ENCODE measurements at places on chromosomes 12 and 14.

- no peak for DNase-seq
Observed at GRCh38 chr14:31927348-31927832, 149.7 kb upstream of the ARHGAP5 start.

GRCh38 chr12:66058554-66058953 is 72.0 kb downstream of the LLPH start:
- no peak for DNase-seq

DNA sequence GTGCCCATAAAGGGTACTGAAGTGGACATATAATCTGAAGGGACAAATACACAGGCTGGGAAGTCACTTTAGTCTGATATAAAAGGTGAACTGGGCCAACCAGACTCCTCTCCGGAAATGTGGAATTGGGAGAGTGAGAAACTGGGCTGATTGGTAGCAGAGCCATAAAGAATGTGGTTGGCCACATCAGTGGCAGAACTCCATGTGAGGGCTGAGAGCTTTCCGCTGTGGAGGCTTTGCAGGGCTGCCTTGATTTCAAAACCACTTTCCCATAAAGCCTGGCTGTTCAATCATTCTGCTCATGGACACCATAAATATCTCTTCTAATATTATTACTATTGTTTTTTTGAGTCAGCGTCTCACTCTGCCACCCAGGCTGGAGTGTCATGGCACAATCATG is 220.3 kb downstream of the MON2 start:
- DNase-seq = no peak

DNA sequence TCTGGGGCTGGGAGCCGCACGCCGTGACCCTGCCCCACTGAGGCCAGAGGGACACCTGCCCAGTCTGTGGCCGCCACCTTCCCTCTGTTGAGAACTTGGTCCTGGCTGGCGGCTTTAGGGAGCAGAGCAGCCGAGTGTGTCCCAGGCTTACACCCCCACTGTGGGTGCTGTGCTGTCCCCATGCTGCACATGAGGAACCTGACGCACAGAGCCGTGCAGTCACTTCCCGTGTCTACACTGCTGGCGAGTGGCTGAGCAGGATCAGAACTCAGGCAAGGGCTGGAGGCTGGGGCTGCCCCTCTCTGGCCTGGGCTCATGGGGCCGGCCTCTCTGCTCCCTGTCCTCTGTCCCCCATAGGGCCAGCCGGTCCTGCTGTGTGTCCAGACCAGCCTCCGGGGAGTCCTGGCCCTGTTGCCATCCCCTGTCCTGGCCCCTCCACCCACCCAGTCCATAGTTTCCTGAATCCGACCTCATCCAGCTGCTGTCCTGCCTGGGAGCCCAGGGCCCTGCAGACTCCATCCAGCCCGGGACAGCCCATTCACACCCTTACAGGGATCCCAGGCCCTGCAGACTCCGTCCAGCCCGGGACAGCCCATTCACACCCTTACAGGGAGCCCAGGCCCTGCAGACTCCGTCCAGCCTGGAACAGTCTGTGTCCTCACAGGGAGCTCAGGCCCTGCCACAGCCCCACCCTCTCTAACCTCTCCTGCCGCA is 10.3 kb downstream of the FBRSL1 start:
- DNase-seq = no peak

DNA sequence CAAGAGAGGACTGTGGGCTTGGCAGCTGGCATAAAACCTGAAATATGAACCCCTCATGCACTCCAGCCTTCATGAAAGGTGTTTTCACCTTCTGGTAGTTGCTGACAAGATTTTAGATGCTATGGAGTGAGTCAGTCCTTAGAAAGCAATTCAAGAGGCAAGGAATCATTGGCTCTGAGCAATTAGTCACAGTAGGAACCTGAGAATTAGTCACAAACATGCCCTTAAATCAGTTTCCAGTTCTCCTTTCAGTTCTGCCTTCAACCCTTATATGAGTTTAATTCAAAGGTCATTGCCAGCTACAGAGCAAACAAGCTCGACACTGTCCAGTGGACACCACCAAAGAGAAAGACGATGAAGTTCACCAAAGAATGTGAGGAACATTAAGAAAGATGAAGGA is 472.3 kb downstream of the GLT1D1 start:
- DNase-seq = no peak

DNA sequence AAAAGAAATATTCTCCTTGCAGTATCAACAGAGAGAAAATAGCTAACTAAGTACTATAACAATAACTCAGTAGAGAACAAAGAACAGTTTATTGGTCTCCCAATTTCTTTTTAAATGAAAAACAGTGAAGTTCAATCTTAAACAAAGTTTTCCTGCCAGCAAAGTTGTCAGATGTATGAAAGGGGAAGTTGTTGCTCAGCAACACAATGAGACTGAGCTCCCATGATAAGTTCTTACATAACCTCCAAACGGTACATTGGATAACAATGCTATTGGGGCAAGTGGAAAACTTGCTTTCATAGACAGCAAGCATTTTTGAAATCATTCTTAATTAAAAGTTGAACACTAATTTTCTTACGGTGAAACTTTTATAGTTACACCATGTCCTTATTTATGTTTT is 94.9 kb downstream of the ALG10B start:
- DNase-seq = no peak

DNA sequence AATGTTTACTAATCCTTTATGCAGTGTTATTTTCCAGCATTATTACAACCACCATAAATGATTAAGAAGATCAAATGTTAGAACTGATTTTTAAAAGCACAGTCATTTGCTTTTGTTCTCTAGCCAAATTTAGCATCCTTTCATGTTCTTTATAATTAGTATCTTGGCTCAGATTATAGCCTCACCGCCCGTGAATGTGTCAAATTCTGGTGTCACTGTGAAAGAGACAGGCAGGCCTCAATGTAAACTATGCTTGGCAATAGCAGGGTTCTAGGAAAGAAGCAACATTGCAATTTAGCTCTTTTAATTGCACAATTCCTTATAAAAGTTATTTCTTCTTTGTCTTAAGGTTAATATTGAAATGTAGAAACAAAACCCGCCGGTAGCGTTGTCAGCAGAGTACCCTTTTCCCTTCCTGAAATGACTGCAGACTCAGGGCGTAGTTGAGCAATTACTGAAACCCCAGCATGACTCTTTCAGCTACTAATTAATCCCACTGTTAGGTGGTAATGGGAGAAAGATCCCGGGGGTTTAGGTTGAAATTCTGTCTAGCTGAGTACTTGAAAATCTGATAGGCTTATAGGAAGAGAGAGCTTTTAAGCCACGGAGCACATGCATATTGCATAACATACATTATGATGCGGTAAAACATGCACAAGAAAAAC is 1600.5 kb upstream of the SEL1L start:
- no peak for DNase-seq

DNA sequence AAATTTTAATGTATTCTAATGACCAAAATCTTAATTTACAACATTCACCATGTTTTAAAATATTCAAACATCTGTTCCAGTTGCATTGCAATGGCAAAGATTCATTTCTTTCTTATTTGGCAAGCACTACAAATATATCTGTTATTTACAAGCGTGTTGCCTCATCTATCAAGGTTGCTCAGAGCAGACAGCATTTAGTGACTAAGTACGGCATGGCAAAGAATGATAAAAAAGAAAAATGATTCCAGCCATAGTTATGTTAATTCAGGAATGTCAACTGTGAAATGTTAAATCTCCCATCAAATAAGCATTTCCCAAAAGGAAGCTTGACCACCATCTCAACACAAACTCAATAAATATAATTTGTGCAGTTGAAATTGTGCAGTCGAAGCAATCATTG is 312.1 kb downstream of the SEC23A start:
- DNase-seq = no peak

DNA sequence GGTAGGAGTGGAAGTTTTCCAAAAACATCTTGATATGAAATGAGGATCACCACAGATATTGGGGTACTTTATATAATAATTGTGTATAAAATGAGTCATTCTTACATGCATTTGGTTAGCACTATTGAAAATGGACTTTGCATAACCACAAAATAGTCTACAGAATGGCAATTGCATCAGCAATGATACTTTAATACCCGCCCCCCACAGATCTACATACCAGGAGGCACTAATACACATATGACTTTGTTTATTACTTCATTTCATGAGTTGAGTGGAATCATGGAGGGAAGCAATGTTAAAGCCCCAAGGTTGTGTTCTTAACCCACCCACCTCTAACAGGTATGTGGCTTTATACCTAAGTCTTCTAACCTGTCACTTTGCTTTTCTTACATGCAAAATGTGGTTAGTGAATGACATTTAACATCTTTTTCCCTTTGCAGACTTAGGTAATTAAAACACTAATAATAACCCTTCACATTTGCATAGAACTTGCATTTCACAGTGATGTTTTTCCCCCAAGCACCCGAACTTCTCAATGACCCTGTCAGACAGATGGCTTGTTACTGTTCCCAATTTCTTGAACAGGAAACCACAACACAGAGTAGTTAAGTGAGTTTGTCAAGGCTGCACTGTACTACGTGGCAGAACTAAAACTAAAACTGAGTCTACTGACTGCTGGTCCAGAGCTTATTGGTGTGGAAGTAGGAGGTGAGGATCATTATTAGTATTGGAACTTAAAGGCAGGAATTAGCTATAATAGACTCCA is 101.9 kb downstream of the NPAS3 start:
- DNase-seq = no peak

GRCh38 chr12:120914794-120915193 is 10.6 kb upstream of the SPPL3 start:
- DNase-seq = no peak

- DNase-seq = no peak
Observed at GRCh38 chr14:54369343-54369742, 27.5 kb upstream of the CDKN3 start.

GRCh38 chr12:95998611-95999286 is 2.6 kb upstream of the HAL start:
- no peak for DNase-seq
